ENCODE measurements at places on chromosomes 4 and X.

GRCh38 chrX:110414679-110415439 lies 56.2 kb downstream of the RTL9 start:
- no peak for DNase-seq

DNA sequence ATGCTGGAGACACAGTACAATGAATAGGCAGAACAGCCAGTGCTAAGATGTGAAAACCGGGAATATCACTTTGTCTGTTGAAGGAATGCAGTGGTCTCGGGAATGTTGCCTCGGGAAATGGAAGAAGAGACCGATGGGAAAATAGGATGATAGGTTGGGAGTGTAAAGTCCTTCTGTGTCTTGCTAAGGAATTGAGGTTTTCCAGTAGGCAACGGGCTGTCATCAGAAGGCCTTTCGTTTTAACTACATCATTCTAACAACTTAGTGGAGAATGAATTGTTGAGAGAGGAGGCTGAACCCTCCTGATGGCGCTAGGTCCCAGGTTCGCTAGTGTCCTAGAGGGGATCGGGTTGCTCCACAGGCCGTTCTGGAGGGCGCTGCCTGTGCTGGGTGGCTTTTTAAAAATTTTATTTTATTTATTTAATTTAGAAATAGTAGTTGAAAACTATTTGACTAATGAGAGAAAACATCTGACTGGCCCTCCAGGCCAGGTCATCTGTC lies 730 bp downstream of the VBP1 start:
- no peak for DNase-seq

GRCh38 chr4:45944000-45944399 lies 179.9 kb downstream of the GABRG1 start:
- no peak for DNase-seq

DNA sequence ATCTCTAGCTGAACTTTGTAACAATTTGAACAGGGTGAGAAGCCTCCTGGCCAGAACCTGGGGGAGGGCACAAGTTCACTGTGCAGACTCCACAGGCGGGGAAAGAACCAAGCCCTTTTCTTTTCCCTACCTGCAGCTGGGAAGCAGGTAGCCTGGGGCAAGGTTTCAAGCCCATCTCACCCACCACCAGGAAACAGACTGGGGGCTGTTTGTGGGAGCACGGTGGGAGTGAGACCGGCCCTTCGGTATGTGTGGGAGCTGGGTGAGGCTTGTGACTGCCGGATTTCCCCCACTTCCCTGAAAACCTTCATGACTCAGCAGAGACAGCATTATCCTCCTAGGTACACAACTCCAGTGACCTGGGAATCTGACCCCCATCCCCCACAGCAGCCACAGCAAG lies 211.7 kb downstream of the ZNF674 start:
- no peak for DNase-seq

DNA sequence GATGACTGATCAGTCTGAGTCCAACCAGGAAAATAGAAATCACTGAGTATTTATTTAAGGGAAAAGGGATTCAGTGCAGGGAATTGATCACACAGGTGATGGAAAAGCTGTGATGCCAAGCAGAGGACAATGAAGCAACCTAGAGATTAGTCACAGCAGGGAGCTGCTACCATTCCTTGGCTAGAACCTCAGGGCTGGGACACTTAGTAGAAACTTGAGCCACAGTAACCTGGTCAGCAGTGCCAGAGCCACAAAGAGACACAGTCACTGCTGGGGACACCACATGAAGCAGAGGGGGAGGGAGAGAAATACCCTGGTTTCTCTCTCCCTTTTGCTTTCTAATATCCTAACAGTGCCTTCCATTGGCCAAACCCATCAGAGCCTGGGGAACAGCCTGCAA lies 38.7 kb downstream of the RTL9 start:
- no peak for DNase-seq

Measured in femur (tissue), 1 donor.